ENCODE measurements at places on chromosomes 6 and 20. TPM values are rescaled to one million over a fixed set of nuclear protein-coding genes. Genes with fewer than 3 reads are reported as not detected.
A peak's percentile ranks its signal among the peaks of the same experiment; 100 is the strongest.

- no peak for DNase-seq
Measured at GRCh38 chr20:58930496-58930895, 50.6 kb upstream of the NELFCD start.

DNA sequence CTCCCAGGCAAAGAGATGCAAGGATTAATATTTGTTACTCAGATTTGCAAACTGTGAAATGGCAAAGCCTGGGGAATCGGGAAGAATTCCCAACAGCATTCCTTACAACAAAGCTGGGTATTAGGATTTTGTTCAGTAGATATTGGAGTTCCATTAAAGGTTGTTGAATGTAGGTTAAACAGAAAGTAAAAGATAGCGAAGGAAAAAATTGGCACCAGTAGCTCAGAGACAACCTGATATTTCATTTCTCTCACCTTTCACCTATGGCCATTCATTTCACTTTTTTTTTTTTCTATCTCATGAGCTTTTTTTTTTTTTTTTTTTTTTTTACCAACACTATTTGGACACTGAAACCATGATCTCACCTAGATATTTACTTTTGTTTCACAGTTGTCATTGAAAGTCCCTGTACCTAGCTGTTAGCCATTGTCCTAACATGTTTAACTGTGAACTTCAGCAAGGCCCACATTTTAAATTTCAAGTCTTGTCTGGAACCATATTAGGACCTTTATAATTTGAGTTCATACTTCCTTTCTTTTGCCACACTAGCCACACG is 552.5 kb downstream of the HAO1 start:
- DNase-seq = no peak

GRCh38 chr6:122202576-122203137 is 196.8 kb upstream of the HSF2 start:
- no peak for DNase-seq

The EYA2 gene
- 1.4 TPM for total RNA-seq

GRCh38 chr20:44646641-44647274 is 4.7 kb downstream of the ADA start:
- DNase-seq = peak; percentile 52

Measured in astrocyte (in vitro differentiated cells and primary cell).